ENCODE measurements at places on chromosomes 5 and 9. TPM values are rescaled to one million over a fixed set of nuclear protein-coding genes. Genes with fewer than 3 reads are reported as not detected.

GGTA1 gene
- total RNA-seq: 0.18 TPM

SLC34A1 gene
- total RNA-seq: not detected

SLC1A3 gene
- total RNA-seq: 20.9 TPM

ELOVL7 gene
- total RNA-seq: 0.72 TPM

OR1J2 gene
- total RNA-seq: not detected

SPACA9 gene
- 3.9 TPM for total RNA-seq

OR1Q1 gene
- total RNA-seq: not detected

TOR2A gene
- 7.5 TPM for total RNA-seq

GPX8 gene
- 144 TPM for total RNA-seq

TLX3 gene
- total RNA-seq: not detected

FOXI1 gene
- not detected for total RNA-seq

GRM6 gene
- total RNA-seq: not detected

CDH6 gene
- 90.1 TPM for total RNA-seq

DNA sequence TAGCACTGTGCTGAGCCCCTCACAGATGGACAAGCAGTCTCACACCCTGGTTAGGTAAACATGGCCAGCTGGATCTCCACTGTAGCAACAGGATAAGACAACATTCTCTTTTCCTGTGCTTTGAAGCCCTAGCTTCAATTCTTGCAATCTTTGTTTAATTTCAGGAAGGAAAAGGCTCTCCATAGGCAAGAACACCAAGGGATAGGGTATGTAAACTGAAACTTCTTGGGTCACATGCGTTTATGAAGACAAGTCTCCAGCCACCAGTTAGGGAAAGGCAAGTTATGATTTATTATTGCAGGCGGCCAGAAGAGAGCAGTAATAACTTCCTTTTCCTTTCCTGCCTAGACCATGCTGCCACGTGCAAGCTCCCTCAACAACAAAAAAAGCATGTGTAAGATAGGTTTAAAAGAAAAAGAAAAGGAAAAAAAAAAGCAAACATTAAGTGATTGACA, 50.1 kb upstream of the POU5F2 start:
- no peaks in the 10 kb centered on the region for H3K27me3 ChIP-seq
- no peak overlapping the region for H3K4me3 ChIP-seq
- H3K36me3 ChIP-seq: no peaks in the 10 kb centered on the region
- no peak overlapping the region for H3K27ac ChIP-seq
- H3K4me1 ChIP-seq: no peaks in the 10 kb centered on the region
- no peak for DNase-seq

DNA sequence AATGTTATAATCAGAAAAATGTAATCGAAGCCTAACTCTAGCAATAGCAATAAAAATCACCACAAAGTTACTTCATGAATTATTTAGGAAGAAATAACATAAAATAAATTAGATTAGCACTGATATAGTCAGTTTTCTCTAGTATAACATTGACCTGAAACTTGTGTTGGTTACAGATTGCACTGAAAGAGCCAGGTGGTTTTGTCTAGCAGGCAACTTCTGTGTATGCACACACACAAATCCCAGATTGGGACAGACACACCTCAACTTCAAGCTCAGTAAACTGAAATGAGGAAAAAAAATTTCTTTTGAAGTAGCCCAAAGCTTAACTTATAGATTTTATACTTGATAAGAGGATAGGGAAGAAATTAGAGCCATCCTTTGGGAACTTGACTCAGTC, 129.3 kb downstream of the EFNA5 start:
- DNase-seq: no peak
- H3K4me1 ChIP-seq: peaks cover 8% of the 10 kb centered on the region
- H3K36me3 ChIP-seq: no peaks in the 10 kb centered on the region
- no peaks in the 10 kb centered on the region for H3K27me3 ChIP-seq
- H3K27ac ChIP-seq: no peak overlapping the region
- H3K4me3 ChIP-seq: no peak overlapping the region

GRCh38 chr5:60577116-60577515, 122.8 kb downstream of the DEPDC1B start:
- H3K36me3 ChIP-seq: no peaks in the 10 kb centered on the region
- DNase-seq: peak; percentile 75
- no peaks in the 10 kb centered on the region for H3K4me1 ChIP-seq
- no peaks in the 10 kb centered on the region for H3K27me3 ChIP-seq
- H3K4me3 ChIP-seq: no peak overlapping the region

DNA sequence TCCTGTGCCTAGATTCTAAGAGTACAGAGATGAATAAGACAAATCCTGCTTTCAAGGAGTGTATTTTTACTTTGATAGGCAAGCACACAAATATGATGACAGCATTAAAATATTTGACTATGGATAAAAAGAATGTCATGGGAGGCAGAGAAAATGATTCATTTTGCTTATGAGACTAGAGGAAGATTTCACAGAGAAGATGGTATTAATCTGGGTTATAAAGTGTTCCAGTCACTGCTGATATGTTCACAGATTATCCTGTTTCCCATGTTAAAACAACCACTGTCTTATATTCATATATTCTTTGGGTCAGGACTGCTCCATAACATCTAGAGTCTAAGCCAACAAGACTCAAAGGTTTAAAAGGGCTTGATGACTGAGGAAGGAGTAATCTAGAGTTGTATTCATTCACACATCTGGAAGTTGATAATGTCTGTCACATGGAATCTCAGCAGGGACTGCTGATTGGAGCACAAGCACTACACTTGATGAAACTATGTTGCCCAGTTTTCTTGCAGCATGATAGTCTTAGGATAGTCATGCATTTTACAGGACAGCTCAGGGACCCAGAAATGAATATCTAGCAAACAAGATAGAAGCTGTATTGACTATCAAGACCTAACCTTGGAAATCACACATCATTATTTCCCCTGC, 79.3 kb downstream of the STARD4 start:
- no peak overlapping the region for H3K4me3 ChIP-seq
- DNase-seq: peak; percentile 46
- H3K27me3 ChIP-seq: no peaks in the 10 kb centered on the region
- peak overlapping the region; percentile 65 for H3K27ac ChIP-seq

- DNase-seq: no peak
- no peak overlapping the region for H3K27ac ChIP-seq
- no peaks in the 10 kb centered on the region for H3K4me1 ChIP-seq
- H3K27me3 ChIP-seq: no peaks in the 10 kb centered on the region
- no peaks in the 10 kb centered on the region for H3K36me3 ChIP-seq
Measured at GRCh38 chr9:8062459-8062858, 262.9 kb upstream of the DMAC1 start.

GRCh38 chr5:179716286-179716685, 16.3 kb upstream of the MAML1 start:
- no peaks in the 10 kb centered on the region for H3K27me3 ChIP-seq
- DNase-seq: no peak
- H3K36me3 ChIP-seq: peaks cover 50% of the 10 kb centered on the region
- H3K27ac ChIP-seq: no peak overlapping the region
- H3K4me1 ChIP-seq: no peaks in the 10 kb centered on the region

DNA sequence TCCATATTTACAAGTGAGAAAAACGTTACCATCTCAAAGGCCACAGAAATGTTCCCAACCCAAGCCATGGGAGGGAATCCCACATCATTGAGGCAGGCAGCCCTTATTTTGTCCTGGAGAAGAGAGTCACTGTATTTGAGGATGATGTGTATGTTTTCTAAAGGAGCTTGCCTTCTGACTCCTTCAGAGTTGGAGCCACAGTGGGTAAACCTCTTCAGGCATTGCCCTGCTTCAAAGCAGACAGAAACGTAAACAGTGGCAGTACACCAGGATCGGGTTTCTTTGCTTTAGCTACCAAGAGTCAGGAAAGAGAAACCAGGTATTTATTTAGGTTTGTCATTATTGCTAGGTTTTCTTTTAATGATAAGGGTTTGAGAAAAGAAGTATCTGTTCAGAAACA, 45.7 kb downstream of the MUSK start:
- no peaks in the 10 kb centered on the region for H3K36me3 ChIP-seq
- no peak for DNase-seq
- H3K4me1 ChIP-seq: no peaks in the 10 kb centered on the region
- H3K27me3 ChIP-seq: no peaks in the 10 kb centered on the region

- no peak overlapping the region for H3K27ac ChIP-seq
- H3K36me3 ChIP-seq: no peaks in the 10 kb centered on the region
- no peak for DNase-seq
- no peaks in the 10 kb centered on the region for H3K27me3 ChIP-seq
- peaks cover 8% of the 10 kb centered on the region for H3K4me1 ChIP-seq
Measured at GRCh38 chr5:34021334-34021733, 13.5 kb upstream of the AMACR start.

- H3K27me3 ChIP-seq: peaks cover 12% of the 10 kb centered on the region
- H3K4me1 ChIP-seq: no peaks in the 10 kb centered on the region
- no peak for DNase-seq
- no peak overlapping the region for H3K4me3 ChIP-seq
- H3K36me3 ChIP-seq: no peaks in the 10 kb centered on the region
Measured at GRCh38 chr9:38284039-38284575, 108.4 kb upstream of the ALDH1B1 start.

DNA sequence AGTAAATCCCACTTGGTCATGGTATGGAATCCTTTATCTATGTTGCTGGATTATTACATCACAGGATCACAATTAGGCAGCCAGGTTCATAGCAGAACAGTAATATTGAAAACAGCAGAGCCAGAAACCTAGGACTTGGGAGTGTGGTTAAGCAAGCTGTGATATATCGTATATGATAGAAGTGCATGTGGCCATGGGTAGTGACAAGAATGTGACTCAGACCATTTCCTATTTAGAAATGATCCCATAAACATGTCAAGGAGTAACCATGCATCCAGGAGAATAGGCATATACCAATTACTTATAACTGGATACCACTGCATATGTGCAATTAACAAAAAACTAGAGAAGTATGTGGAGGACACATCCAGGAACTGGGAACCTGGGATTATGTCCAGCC, 31.2 kb downstream of the AMBP start:
- H3K27me3 ChIP-seq: no peaks in the 10 kb centered on the region
- no peak for DNase-seq
- H3K4me1 ChIP-seq: no peaks in the 10 kb centered on the region
- peaks cover 17% of the 10 kb centered on the region for H3K36me3 ChIP-seq

- H3K4me1 ChIP-seq: peaks cover 6% of the 10 kb centered on the region
- H3K27me3 ChIP-seq: no peaks in the 10 kb centered on the region
- no peak overlapping the region for H3K27ac ChIP-seq
- no peak for DNase-seq
- H3K36me3 ChIP-seq: no peaks in the 10 kb centered on the region
Measured at GRCh38 chr9:86052556-86053468, 46.5 kb downstream of the GOLM1 start.

- DNase-seq: no peak
- no peaks in the 10 kb centered on the region for H3K27me3 ChIP-seq
- no peaks in the 10 kb centered on the region for H3K4me1 ChIP-seq
- no peaks in the 10 kb centered on the region for H3K36me3 ChIP-seq
Measured at GRCh38 chr5:27458287-27458686, 419.9 kb upstream of the CDH9 start.

GRCh38 chr9:29422438-29422837, 1849.2 kb upstream of the C9orf72 start:
- H3K27me3 ChIP-seq: no peaks in the 10 kb centered on the region
- no peaks in the 10 kb centered on the region for H3K36me3 ChIP-seq
- no peak overlapping the region for H3K4me3 ChIP-seq
- DNase-seq: no peak

- no peaks in the 10 kb centered on the region for H3K27me3 ChIP-seq
- no peaks in the 10 kb centered on the region for H3K36me3 ChIP-seq
- H3K4me3 ChIP-seq: no peak overlapping the region
- H3K4me1 ChIP-seq: no peaks in the 10 kb centered on the region
Measured at GRCh38 chr5:113606298-113607134, 93.0 kb downstream of the YTHDC2 start.

GRCh38 chr5:127812570-127812969, 109.4 kb downstream of the CCDC192 start:
- peaks cover 24% of the 10 kb centered on the region for H3K4me1 ChIP-seq
- H3K4me3 ChIP-seq: no peak overlapping the region
- no peaks in the 10 kb centered on the region for H3K27me3 ChIP-seq

GRCh38 chr5:150301170-150301505, 1.6 kb downstream of the ARSI start:
- H3K27me3 ChIP-seq: no peaks in the 10 kb centered on the region
- peaks cover 24% of the 10 kb centered on the region for H3K4me1 ChIP-seq
- no peaks in the 10 kb centered on the region for H3K36me3 ChIP-seq
- H3K27ac ChIP-seq: no peak overlapping the region

DNA sequence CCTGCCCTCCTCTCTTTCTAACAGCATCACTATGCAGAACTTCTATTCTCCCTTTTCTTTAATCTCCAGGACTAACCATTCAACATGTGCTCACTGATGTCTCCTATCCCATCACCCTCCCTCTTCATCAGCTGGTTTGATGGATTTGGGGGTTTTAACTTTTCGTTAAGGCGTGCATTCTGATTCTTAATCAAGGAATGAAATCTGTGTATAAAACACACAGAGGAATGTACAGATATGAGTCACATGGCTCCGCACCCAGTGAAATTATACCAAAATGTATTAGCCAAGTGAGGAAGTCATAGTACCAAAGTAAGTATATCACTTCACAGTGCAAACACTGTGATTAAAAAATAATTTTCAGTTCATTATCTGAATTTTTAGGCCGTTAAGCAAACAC, 35.2 kb downstream of the MARCHF11 start:
- H3K27me3 ChIP-seq: no peaks in the 10 kb centered on the region
- H3K36me3 ChIP-seq: no peaks in the 10 kb centered on the region
- no peak for DNase-seq
- no peak overlapping the region for H3K27ac ChIP-seq

GRCh38 chr9:126052791-126053190, 273.8 kb upstream of the MVB12B start:
- no peak overlapping the region for H3K27ac ChIP-seq
- DNase-seq: no peak
- H3K27me3 ChIP-seq: peaks cover 29% of the 10 kb centered on the region
- peaks cover 7% of the 10 kb centered on the region for H3K4me1 ChIP-seq
- H3K36me3 ChIP-seq: no peaks in the 10 kb centered on the region

DNA sequence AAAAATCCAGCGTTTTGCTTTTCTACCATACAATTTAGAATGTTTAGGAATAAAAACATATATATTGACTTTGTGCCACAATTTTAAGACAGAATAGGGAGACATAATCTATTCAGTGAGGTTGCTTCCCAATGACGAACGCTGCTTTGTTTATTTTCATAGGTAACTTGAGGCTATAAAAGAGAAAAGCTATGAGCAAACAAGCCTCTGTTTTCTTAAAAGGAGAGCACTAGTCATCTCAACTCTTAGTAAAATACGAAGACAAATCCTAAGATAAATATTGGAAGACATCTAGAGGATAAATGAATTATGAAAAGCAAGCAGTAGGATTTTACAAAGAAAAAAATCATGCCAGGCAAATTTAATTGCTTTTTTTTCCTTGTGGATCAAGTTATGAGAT, 363.6 kb downstream of the ANXA1 start:
- H3K27me3 ChIP-seq: no peaks in the 10 kb centered on the region
- DNase-seq: no peak
- H3K4me1 ChIP-seq: no peaks in the 10 kb centered on the region

DNA sequence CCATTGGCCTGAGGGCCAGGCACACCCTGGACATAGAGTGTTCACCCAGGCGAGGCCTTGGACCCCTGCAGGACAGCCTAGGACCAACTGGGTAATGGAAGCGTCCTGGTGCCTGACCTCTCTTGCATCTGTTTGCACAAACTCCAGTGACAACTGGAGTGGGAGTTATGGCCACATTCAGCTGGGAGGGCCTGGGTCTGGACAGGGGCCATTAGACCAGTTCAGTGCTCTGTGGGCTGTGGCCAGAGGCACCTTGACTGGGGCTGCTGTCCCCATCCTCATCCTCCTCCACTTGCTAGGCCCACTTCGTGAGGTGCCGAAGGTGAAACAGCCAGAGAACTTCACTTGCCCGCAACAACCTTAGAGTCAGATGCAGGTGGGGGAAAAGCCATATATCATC, 372.7 kb upstream of the IRX1 start:
- no peaks in the 10 kb centered on the region for H3K27me3 ChIP-seq
- DNase-seq: no peak
- H3K4me3 ChIP-seq: no peak overlapping the region
- H3K27ac ChIP-seq: no peak overlapping the region
- H3K36me3 ChIP-seq: no peaks in the 10 kb centered on the region
